Activated CD4-positive, alpha-beta T cell treated with anti-CD3 and anti-CD28 coated beads, Interleukin-2, amount 50 U/mL, for 1 hour (primary cell): ENCODE measurements at places on chromosomes 1 and 21.

DNA sequence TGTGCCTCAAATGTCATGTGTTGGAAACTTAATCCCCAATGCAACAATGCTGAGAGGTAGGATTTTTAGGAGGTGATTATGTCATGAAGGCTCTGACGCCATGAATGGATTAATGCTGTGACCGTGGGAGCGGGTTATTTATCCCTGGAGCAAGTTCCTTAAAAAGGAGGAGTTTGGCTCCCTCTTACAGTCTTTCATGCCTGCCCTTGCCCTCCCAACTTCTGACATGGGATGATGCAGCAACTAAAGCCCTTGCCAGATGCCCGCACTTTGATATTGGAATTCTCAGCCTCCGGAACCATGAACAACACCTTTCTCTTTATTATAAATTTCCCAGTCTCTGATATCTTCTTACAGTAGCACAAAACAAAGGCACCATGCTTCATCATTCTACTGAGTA lies 685.3 kb upstream of the CHRM3 start:
- DNase-seq: no peak

- no peak for DNase-seq
These were observed at the start of gene ESRRG for GRCh38 chr1:216723274-216723780. TSS of gene ESRRG (minus strand) at chr1:216723429. CDS start at chr1:216723299, 130 bp downstream.

DNA sequence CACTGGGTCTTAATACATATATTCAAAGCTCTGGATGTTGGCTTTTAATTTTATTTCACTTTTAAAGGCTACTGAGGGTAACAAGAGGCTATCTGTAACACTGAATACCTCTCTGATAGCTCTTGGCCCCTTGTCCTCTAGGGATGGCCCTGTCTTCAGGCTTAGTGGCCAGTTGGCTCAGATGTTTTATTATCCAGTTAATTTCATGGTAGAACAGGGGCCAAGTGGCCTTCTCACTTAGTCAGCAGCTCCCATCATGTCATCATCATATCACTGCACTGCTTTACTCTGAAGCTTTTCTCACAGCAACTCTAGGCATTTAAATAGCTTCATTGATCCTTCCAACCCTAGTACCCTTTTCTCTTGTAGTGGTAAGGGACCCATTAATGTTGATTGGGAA lies 40.2 kb upstream of the MACF1 start:
- no peak for DNase-seq

GRCh38 chr1:228307218-228308023 lies 99.2 kb downstream of the TRIM11 start:
- no peak for DNase-seq

DNA sequence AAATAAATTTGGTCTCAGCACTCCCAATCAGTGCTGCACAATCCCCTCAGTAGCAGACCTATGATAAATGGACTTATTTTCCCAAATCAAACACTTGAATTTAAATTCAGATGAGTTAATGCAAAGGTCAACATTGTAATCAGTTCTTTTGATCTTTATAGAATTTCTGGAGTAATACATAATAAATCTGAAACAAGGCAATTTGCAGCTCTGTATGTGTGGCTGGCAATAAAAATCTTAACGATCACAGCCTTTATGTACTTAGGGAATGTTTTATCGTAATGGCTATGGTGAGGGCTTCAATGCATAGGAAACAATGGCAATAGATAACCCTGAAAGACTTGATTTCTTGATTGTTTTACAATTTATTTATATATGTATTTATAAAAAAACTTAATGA lies 91.4 kb downstream of the GPATCH2 start:
- no peak for DNase-seq

GRCh38 chr21:38839328-38840286 lies 33.9 kb downstream of the ETS2 start:
- DNase-seq: no peak

DNA sequence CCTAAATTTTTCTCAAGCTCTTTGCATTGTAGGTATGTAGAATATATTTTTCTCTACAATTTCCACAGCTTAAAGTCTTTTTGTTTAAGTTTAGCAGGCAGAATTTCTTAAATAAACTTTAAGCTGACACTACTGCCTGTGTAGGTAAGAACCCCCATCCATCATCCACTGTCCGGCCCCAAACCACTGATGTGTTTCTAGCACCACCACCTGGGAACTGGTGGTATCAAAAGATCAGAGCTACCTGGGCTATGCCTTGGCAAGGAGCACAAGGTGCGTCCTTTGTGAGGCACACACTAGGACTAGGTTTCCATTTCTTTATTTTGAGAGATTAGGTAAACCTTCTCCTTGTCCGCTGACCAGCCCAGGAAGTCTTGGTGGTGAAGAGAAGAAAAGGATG lies 10.5 kb upstream of the LELP1 start:
- DNase-seq: no peak

DNA sequence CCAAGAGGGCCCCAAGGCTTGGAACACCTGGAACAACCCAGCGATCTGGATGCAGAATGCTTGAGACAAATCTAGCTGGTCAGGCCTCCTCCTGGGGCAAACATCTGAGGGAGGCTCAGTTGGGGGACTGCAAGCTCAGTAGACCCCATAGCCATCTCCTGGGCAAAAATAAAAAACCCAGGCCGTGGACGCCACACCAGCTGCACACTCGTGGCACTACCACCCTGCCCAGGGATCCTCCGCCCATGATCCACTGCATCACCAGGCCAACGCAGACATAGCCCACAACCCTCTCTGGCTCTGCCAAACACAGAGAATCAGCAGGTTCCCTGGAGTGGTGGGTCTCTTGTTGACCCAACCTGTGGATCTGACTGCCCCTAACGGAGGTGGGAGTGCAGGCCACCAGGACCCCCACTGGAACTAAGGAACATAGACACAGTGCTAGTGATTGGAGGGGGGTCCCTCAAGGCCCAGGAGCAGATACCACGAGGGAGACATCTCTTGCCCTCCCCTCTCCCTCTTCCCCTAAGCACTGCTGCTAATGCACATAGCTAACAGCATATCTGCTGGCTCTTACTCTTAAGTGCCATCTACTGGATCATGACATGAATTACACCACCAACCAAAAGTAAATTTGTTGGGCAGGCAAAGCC lies 147.2 kb downstream of the CHD1L start:
- DNase-seq: no peak

GRCh38 chr1:27144049-27144748 lies 10.7 kb downstream of the SLC9A1 start:
- DNase-seq: no peak

DNA sequence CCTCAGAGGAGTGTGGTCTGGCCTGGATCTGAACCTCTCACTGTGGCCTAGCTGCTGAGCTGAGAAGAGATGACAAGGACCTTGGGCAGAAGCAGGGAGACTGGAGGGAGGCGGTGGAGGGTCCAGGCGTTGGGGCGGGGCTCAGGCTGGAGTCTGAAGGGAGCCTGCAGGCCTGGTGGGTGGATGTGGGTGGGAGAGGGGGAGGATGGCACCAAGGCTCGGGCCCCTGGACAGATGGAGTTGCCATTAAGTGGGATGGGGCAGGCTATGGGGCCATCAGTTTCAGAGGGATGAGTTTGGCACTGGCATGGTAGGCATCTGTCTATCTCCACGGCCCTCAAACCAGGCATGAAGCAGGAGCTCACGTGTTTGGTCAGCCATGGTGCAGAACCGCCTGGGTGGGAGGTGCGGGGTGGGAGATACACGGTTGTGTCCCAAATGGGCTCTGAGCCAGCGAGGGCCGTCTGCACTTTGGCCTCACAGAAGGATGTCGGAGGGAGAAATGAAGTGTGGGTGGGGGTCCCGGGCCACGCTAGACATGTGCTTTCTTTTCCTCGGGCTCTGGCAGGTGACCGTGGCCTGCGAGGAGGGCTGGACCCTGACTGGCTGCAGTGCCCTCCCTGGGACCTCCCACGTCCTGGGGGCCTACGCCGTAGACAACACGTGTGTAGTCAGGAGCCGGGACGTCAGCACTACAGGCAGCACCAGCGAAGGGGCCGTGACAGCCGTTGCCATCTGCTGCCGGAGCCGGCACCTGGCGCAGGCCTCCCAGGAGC lies 23.6 kb downstream of the PCSK9 start:
- DNase-seq: no peak

DNA sequence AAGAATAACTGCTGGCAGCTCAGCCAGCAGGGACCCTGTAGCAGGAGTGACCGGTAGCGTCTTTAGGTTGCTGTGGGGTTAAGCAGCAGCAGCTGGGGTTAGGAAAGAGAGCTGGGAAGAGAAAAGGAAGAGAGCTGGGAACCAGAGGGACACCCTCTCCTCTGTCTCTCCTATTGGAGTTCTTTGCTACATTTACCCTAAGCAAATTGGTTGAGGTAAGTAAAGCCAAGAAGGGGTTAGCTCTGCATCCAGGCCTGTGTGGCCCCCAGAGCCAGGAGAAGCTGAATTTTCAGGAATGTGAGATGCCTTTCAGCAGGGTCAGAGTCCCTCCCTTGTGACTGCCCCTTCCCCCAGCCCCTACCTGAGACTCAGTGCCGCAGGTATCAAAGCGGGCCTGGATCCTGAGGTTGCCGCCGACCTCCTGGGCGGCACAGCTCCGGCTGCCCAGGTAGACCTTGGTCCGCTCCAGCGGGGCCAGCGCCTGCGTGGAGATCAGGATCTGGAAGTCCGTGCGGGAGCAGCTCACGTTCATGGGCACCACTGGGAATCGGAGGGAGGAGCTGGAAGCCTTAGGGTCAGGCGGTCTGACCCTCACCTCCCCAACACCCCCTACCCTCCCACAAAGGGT lies 16.4 kb downstream of the CDCP2 start:
- no peak for DNase-seq

- no peak for DNase-seq
These were observed 27.6 kb downstream of the HMGCS2 start for GRCh38 chr1:119740896-119741780.

DNA sequence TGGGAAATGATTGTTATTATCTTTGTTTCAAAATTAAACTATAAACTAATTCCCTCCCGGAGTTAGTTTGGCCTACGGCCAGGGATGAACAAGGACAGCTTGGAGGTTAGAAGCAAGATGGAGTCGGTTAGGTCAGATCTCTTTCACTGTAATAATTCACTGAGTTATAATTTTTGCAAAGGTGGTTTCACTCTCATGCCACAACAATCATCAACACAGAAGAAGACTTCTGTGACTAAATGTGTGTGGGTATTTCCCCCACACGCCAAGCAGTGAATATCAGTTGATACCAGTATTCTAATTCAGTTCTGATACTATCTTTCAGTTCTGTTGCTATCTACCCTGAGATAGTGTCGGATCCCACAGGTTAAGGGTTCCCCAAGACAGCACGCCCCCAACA lies 215.1 kb downstream of the S1PR1 start:
- no peak for DNase-seq

GRCh38 chr1:55965981-55966461 lies 613.3 kb downstream of the PLPP3 start:
- DNase-seq: no peak

DNA sequence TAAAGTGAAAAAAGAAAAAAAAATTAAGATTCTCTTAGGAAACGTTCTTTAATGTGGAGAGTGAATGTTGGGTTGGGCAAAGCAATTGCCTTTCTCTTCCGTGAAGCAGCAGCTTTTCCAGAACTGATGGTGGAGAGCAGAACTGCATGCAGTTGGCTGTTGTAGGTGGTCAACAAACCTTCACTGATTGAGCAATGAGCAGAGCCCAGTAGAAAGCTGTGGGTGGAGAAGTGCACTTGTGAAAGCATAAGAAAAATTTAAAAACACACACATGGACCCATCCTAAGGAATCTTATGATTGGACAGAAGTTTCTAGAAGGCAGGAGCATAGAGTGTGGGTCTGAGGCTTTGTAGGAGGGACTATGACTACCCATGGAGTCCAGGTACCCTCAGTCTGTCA lies 4.5 kb downstream of the PRELP start:
- no peak for DNase-seq

GRCh38 chr1:117654493-117655219 lies 48.8 kb downstream of the TENT5C start:
- no peak for DNase-seq

DNA sequence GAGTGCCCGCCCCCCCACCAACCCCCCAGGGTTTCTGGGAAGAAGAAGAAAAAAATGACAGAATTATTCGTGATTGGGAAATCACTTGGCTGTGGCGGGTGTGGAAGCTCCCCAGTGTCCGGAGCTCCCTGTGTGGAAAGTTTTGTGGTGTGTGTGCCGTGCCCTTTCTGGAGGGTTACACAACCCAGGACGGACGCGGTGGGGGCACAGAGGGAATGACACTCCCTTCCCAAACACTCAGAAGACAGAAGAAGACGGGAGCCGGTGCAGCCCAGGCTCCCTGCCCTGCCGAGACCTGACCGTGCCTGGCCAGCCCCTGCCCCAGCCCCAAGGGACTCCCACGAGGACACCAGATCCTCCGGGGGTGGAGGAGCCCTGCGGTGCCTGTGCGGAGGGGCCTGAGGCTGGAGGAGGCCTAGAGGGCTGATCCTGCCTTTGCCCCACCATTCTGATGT lies 33.0 kb upstream of the ADARB1 start:
- DNase-seq: no peak

DNA sequence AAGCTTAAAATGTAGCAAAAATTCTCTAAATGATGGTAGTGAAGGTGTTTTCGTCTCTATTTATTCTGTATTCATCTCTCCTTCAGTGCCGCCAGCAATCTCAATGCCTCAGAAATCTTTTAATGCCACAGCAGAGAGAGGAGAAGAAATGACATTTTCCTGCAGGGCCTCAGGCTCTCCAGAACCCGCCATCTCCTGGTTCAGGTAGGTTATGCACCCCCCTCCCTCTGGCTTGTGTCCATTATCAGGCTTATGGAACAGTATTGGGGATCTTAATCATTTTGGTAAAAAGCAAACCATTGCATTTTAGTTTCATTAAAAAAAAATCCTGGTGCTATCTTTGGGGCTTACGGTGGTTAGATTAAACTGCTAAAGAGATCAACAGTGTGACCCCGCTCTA lies 326.1 kb downstream of the NCAM2 start:
- no peak for DNase-seq

DNA sequence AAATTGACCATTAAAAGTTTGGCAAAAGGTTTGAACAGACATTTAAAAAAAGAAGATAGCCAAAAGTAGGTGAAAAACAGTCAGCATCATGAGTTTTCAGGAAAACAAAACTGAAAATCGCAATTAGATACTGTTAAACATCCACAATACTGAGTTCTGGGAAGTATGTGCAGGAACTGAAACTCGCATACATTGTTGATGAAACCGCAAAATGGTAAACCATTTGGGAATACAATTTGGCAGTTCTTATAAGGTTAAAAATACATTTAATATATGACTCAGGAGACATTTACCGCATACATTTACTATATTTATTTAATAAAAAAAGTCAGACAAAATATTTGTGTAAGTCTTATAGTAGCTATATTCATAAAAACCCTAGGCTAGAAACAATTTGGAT lies 393.2 kb downstream of the COL11A1 start:
- DNase-seq: no peak

GRCh38 chr1:158969166-158969565 lies 37.8 kb downstream of the PYHIN1 start:
- no peak for DNase-seq

- DNase-seq: no peak
These were observed 719 bp downstream of the MFAP2 start for GRCh38 chr1:16979475-16980327.

DNA sequence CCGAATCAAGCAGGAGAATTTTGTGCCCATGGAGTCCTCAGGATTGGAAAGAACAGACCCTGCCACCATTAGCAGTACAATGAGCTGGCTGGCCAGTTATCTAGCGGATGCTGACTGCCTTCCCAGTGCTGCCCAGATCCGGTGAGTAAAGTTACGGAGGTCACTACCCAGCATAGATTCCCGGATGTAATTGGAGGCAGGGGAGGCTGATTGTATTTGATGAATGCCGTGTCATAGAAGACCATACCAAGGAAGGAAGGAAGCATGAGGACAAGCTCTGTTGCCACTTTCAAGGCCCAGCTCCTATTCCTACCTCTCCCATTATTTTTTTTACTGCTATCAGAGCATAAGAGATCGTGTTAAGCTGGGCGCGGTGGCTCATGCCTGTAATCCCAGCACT lies 26.2 kb upstream of the VAMP3 start:
- DNase-seq: no peak
